Activated CD4-positive, alpha-beta T cell treated with anti-CD3 and anti-CD28 coated beads, Interleukin-2, Interleukin-6, amounts not matched to agents 100 ng/mL and 50 ng/mL, durations not matched to agents 16 hours and 8 hours (primary cell): ENCODE measurements at places on chromosomes 1 and 21.

- no peak for DNase-seq
Observed at GRCh38 chr1:167052389-167052788, 37.8 kb downstream of the GPA33 start.

GRCh38 chr1:3599816-3600215, 11.5 kb downstream of the MEGF6 start:
- DNase-seq: no peak

DNA sequence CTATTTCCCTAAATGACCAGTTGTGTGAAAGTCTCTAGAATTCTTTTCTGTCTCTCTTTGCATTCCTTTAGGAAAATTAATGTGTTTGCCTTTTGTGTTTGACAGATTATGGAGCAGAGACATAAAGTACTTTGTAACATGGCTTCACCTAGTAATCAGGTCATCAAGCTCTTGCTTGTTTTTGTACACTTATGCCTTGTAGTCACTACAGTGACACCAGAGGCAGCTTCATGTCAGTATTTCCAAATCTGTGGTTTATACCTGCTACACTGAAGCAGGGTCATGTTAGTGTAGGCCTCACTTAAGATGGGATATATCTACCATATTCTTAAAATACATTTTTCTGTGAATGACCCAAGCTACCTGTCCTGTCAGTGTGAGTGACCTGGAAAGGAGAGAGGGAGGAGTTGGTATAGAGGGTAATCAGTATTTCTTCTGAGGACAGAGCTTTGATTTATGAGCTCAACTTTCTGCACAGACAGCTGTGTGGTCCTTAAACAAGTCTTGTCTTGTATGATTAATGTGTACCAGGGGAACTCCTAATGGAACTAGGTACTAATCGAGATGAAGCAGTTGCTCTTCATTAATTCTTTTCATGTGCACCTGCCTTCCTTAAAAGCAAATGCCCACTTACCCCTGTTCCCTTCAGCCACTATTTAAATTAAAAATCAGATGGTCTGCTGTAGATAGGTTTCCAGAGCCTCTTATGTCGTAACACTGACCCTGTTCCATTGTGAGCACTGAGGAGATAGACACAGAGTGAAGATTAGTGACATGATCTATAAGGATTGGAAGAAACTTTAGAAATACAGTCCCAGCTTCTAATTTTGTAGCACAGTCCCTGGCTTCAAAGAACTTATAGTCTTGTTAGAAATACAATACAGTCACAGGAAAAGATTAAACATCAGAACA, 45.7 kb downstream of the MACO1 start:
- DNase-seq: peak; percentile 7

DNA sequence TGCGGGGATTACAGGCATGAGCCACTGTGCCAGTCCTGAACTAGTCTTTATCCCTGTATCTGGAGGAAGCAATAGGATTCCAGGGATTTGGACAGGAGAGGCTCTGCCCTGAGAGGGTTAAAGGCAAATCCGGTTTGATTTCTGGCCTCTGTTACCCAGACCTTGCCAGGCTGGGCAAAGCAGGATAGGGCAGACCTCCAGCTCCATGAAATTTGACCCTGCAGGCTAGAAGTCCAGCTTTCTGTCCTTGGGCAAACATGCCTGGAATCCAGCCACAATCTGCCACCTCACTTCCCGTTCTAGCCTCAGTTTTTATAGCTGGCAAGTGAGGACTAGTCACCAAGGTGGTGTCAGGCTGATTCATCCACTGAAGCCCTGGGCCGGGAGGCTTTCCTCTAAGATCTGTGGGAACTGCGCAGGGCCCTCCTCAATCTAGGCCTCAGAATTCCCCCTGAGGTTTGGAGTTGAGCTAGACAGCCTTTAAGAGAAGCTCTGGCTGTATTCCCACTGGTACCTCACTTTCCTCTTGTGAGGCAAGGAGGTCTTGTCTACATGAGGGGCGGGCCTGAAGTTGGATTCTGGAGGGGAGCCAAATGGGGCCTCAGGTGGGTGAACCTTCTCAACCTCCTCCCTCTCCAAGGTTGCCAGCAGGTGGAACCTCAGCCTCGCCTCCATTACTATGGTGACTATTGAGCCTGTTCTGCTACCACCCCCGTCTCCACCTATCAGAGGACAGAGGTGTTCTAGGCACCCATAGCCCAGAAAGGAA, 7.0 kb upstream of the P3R3URF start:
- no peak for DNase-seq

DNA sequence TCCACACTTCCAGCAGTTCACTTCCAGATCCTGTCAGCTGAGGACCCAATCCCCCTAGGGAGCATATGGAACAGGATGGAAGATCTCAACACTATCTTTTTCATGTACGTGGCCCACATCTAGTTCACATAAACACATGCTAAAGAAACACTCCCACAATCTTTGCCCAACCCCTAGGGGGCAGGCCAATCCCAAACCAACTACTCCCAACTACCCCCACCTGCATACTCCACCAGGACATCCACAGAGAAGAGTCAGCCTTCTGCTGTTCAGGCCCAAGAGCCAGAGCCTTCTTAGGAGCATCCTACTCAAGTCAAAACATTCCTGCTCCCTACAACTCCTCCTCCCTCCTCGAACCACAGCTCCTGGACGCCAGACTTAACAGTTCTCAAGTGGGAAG, 5.6 kb upstream of the SLC5A9 start:
- no peak for DNase-seq

DNA sequence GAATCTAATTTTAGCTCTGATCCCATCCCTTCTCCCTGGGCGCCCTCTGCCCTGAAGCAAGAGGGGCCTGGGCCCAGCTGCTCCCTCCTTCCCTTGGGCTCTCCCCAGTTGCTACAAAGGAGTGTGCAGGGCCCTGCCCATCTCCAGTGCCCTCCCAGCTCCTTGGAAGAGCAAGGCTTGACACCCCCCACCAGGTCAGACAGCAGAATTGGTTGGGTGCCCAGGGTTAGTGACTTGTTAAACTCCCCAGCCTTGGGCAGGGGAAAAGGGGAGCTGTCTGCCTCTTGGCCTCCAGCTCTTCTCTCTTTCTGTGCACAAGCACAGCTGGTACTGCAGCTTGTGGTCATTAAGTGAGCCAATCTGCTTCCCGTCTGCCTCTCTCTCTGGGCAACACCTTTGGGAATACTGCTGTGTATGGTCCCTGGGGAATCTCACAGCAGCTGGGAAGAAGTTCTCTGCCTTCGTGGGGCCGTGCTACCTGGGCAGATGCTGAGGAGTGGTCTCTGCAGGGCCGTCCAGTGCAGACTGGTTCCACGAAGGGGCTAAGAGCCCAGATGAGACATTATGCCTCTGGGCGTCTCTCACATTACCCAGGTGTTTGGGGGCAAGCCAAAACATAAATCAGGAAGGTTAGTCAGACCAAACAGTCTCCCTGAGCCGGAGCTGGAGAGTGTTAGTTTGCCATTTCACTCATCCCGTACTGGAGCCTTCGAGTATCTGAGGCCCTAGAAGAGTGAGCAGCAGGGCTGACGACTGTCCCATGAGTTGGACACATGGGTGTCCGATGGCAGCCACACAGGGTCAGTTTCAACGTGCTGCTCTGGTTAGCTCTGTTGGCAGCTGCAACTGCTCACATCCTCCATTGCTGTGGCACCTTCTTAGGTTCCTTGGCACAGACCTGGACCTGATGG, 37.3 kb downstream of the TMEM53 start:
- DNase-seq: no peak

GRCh38 chr1:41766041-41766440, 152.7 kb downstream of the HIVEP3 start:
- DNase-seq: no peak

- no peak for DNase-seq
Observed at GRCh38 chr1:19028110-19028509, 71.6 kb upstream of the IFFO2 start.

DNA sequence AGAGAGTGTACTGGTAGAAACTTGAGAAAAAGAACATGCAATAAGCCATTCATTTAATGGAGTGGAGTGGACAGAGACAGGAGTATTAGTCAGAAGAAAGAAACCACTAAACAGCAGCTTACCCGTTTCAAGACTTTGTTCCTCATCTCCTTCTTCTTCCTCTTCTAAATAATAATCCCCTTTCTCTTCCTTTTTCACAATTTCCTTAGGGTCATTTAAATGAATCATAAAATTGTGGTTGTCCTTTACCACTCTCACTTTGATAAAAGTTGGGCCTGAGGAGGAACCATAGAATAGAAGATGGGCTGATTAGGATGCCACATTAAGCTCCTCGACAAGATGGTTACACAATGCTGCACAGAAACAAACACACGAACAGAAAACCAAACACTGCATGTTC, 109.6 kb downstream of the WDR3 start:
- no peak for DNase-seq

GRCh38 chr1:167412920-167413319, 105.4 kb downstream of the CD247 start:
- DNase-seq: peak; percentile 19

DNA sequence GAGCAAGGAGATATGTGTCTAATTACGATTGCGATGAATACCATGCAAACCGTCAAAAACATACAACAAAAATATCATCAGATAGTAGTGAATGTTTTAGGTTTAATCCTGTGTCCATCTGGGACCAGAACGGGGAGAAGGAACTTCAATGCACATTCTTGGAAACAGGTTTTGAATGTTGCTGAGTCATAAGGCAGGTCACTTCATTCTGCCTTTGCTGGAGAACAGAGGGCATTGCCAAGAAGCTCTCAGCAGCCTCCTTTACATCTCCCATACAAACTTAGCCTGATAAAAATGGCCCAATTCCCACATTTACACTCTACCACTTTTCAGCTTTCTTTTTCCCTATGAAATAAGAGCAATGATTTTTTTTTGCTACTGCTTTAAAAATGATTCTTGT, 78.0 kb upstream of the KCNJ6 start:
- DNase-seq: no peak

DNA sequence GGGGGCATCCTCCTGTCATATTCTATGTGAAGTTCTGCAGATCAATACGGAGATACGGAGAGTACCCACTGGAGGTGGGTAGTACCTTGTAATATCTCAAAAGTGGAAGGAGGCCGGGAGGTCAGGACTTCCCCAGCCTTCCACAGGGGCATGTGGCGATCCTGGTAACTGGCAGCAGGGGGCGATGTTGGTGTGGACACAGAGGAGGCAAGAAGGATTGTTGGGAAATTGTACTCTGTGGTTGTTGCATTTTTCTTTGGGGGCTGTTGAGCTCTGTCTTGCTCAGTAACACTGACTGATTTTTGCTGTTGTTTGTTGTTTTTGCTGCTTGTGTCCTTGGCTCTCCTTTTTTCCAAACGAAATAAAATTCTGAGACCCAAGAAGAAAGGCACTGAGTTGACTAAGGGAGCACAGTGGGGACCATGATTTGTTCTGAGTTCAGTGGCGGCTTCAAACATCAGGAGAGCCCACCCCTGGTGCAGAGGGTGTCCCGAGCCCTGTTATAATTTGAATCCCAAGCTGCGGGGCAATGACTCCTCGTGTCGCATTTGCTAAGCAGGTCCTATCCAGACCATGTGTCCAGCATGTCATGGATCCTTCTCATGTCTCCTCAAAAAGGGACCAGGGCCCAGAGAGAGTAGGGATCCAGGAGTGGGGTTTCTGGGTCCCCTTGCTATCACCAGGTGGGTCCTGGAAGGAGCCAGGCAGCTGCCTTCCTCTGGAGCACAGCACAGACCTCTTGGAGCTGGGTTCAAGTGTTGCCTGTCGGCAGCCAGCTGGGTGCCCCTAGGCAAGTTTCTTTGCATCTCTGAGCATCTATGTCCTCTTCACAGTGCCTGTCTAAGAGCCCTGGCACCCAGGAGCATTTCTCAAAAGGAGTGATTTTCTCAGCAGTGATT, 22.8 kb downstream of the LHX4 start:
- DNase-seq: peak; percentile 84

GRCh38 chr1:215766521-215766920, 199.4 kb downstream of the KCTD3 start:
- DNase-seq: no peak

- DNase-seq: no peak
Observed at GRCh38 chr1:19284881-19285280, 3.7 kb downstream of the AKR7A3 start.

DNA sequence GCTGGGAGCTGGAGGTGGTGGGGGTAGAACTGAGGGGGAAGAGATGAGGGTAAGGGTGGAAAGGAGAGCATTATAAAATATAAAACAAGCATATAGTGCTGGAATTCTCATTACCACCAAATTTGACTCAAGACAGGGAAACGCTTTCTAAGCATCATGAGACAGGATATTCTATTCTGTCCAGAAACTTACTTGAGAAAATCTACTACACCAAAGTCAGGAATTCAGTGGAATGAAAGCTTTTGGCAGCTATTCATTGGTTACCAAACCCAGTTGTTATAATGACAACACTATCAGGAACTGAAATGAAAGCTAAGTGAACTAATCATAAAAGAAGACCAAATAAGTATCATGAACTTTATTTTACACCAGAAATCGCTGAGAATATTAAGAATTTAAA, 14.5 kb downstream of the AIDA start:
- no peak for DNase-seq

- no peak for DNase-seq
Observed at GRCh38 chr1:232667778-232668165, 37.8 kb upstream of the SIPA1L2 start.
